ENCODE measurements at places on chromosomes 6 and 20.
A peak's percentile ranks its signal among the peaks of the same experiment; 100 is the strongest.

DNA sequence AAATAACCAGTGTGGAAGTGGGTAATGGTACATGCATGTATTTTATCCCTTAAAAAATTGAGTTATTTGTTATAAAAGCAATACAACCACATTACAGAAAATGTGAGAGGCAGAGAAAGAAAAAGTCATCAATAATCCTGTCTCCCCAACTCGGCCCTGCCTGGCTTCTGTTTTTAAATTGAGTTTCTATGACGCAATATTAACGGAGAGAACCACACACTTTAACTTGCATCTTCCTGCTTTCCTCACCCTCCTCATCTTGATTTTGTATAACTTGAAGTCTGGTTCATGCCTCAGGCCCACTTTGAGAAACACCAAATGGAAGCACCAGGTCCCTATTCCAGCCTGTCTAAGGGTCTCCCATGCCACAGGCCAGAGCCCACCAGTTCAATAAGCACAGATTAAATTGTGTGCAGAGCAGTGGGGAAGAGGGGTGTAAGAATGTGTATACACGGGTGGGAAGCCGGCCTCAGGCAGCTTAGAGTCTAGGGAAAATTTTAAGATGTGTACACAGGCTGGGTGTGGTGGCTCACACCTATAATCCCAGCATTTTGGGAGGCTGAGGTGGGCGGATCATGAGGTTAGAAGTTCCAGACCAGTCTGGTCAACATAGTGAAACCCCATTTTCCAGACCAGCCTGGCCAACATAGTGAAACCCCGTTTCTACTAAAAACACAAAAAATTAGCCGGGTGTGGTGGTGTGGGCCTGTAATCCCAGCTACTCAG is 15.9 kb downstream of the KCNK5 start:
- DNase-seq = no peak

GRCh38 chr6:98779618-98780017 is 54.8 kb upstream of the POU3F2 start:
- no peak for DNase-seq

DNA sequence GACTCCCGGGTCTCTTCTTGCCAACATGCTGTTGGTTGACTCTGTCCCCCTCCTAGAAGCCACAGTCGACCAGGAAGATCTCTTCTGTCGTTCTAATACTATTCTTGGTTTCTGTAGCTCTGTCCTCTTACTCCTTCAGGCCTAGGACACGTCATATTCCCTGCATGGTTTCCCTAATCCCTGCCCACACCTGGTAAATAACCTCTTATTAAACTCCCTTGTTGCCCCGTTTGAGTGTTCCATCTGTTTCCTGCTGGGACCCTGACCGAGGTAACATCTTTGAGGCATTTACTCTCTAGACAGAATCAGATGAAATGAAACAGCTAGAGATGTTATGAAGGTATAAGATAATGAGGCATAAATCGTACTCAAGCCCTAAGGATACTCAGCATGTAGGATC is 68.1 kb downstream of the PLCB4 start:
- DNase-seq = no peak

GRCh38 chr6:84764332-84765049 is at the start of gene TBX18:
TSS of gene TBX18 (minus strand) at chr6:84764598. CDS start at chr6:84764181, 417 bp downstream.
- no peak for DNase-seq

DNA sequence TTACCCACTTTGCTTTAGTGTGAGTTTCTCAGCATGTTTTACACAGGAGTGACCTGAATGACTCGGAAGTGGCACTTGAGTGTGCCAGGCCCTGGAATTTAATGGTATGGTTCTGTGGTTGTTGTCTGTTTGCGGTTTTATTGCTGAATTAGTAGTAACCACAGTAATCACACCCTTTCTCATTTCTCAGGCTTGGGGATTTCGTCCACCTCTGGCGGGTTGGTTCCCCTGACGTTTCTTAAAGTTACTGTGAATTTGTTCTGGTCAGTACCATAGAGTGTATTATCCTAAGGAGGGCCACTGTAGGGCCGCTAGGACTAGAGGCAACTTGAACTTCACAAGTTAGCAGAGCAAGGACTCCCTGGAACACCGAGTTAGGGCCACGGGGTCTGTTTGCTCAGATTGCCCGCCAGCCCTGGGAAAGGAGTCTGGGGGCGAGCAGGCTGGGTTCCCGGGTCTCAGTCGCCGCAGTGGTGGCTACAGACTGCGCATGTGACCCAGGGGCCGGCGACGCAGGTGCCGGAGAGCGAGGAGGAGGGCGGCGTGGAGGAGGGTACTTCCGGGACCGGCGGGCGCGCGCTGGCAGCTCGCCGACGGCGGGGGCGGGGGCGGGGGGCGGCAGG is 546 bp upstream of the KLHL32 start:
- DNase-seq = no peak

DNA sequence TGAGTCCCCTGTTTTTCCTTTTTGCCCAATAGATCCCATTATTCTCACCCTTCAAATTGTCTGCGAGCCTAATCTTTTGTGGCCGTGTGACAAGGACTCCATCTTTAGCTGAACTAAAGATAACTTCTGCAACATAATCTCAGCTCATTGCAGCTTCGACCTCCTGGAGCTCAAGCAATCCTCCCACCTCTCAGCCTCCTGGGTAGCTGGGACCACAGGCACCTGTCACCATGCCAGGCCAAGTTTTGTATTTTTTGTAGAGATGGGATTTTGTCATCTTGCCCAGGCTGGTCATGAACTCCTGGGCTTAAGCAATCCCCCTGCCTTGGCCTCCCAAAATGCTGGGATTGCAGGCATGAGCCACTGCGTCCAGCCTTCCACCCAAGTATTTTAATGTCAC is 161.0 kb downstream of the GJA1 start:
- no peak for DNase-seq

GRCh38 chr6:33993653-33994471 is 152.0 kb downstream of the GRM4 start:
- no peak for DNase-seq

- no peak for DNase-seq
Measured at GRCh38 chr20:54102543-54102942, 32.1 kb upstream of the BCAS1 start.

DNA sequence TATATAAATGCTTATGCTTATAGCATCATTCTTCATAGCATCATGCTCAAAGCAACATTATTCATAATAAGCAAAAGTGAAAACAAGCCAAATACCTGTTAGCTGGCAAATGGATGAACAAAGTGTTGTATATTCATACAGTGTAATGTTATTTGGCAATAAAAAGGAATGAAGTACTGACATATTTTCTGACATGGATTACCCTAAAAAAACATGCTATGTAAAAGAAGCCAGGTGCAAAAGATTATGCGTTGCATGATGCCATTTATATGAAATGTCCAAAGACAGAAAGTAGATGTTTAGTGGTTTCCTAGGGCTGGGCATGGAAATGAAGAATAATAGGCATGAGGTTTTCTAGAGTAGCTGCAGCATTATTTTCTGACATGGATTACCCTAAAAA is 77.1 kb downstream of the GFRA4 start:
- DNase-seq = no peak

DNA sequence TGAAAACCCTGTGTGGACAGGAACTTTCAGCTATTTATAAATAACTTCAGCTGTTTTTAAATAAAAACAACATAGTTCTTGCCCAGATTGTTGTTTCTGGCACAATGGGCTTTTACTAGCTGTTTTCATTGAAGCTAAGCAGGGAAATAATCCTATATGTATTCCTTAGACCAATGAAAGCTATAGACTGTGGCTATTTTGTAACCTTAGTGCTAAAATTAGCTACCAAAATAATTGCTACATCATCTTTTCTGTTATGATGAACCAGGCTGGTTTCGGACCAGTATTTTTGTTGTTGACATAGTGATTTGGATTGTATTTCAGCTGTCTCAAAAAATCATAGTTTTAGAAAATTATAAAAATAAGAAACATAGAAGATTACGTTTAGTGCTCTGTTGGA is 13.7 kb downstream of the PHF3 start:
- no peak for DNase-seq

DNA sequence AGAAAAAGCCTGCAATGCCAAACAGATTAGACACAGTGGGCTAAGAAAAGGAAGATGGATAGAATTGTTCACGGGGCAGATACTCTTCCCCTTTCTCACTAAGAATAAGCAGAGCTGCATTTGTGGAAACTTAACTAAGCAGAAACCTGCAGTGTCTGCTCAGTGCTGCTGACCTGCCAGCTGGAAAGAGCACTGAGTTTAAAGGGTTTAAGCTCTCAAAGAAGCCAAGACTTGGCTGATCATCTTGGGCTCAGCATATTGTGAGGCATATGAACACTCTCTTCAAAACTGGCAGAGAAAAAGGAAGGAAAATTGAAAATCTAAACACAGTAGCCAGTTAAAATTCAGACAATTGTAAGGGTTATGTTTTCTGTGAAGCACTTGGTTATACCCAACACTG is 711.1 kb upstream of the EPHA7 start:
- DNase-seq = no peak

DNA sequence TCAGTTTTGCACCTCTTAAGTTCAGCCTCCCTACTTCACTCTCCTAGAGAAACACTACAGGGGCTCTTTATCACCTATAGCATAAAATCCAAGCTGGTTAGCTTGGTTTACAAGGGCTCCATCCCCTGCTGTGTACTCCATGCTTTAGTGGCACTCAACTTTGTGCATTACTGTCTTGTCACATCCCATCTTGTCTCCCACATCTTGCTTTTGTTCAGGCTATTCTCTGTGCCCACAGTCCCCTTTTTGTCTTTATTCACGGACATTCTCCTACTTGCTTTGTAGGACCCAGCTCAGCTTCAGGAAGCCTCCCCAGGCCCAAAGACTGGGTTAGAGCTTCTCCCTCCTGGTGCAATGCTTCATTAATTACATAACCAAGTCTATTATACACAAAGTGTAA is 107.9 kb upstream of the SPACA1 start:
- no peak for DNase-seq

- peak; percentile 68 for DNase-seq
Measured at GRCh38 chr20:59207742-59208357, 44.2 kb downstream of the ZNF831 start.

GRCh38 chr6:13099771-13100170 is 228.6 kb downstream of the TBC1D7 start:
- no peak for DNase-seq

GRCh38 chr20:9490631-9491030 is 23.8 kb upstream of the LAMP5 start:
- no peak for DNase-seq

GRCh38 chr20:32535316-32535952 is 49.7 kb downstream of the NOL4L start:
- DNase-seq = no peak

GRCh38 chr6:2616811-2617210 is 133.9 kb downstream of the MYLK4 start:
- DNase-seq = no peak

GRCh38 chr20:33910056-33910455 is 83.7 kb upstream of the RALY start:
- no peak for DNase-seq

DNA sequence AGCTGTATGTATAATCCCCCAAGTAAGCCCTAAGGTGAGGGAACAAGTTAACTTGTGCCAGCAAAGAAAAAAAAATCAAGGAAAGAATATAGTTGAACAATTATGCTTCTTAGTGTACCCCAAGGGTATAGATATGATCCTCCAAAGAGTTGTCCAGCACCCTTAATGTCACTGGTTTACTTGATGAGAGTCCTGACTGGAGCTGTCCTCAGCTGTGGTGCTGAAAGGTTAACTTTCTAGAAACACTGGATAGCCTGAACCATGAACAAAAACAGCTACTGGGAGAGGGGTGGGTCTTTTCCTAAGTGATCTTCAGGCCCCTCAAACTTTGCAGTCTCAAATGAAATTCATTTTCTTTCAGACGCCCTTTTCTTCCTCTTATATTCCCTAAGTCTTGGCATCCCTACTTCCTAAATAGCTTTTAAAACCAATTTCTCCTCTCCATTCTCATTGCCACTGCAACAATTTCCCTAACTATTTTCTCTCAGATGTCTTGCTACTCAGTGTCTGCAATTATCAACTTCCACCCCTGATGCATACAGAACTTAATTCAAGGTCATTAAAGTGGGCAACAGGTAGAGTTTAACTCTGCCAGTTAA is 83.5 kb upstream of the PROKR2 start:
- DNase-seq = no peak

All from activated CD8-positive, alpha-beta memory T cell treated with anti-CD3 and anti-CD28 coated beads for 4 hours (primary cell).